ENCODE measurements at places on chromosomes 2 and 18. TPM values are rescaled to one million over a fixed set of nuclear protein-coding genes. Genes with fewer than 3 reads are reported as not detected.

- H3K4me1 ChIP-seq: no peaks in the 10 kb centered on the region
- no peak for DNase-seq
- no peaks in the 10 kb centered on the region for H3K27me3 ChIP-seq
- H3K4me3 ChIP-seq: no peak overlapping the region
- no peaks in the 10 kb centered on the region for H3K36me3 ChIP-seq
Measured at GRCh38 chr2:84057917-84058560, 401.0 kb downstream of the SUCLG1 start.

GRCh38 chr2:86295066-86295465, 42.4 kb downstream of the REEP1 start:
- H3K4me3 ChIP-seq: no peak overlapping the region
- H3K27ac ChIP-seq: peak overlapping the region; percentile 65
- peaks cover 15% of the 10 kb centered on the region for H3K4me1 ChIP-seq
- DNase-seq: peak; percentile 86
- H3K36me3 ChIP-seq: no peaks in the 10 kb centered on the region
- no peaks in the 10 kb centered on the region for H3K27me3 ChIP-seq

DNA sequence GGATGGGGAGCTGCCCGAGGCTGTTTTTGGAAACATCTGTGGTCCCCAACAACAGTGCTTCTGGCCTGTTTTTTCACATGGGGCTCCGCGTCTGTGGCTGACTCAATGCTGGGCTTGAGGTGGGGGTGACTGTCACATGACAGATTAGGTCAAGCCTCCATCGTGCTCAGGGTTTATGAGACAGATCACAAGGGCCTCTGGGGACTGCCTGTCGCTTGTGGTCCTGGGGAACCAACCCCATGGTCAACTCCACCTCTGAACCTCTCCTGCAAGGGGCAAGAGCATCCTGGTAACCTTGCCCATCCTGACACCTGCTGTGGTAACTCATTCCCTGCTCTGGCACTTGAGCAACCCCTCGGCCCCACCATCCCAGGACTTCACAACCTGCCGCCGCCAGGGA, 47.6 kb upstream of the SH3RF3 start:
- no peak overlapping the region for H3K27ac ChIP-seq
- H3K36me3 ChIP-seq: no peaks in the 10 kb centered on the region
- no peaks in the 10 kb centered on the region for H3K27me3 ChIP-seq
- H3K4me1 ChIP-seq: no peaks in the 10 kb centered on the region
- H3K4me3 ChIP-seq: no peak overlapping the region
- no peak for DNase-seq

DNA sequence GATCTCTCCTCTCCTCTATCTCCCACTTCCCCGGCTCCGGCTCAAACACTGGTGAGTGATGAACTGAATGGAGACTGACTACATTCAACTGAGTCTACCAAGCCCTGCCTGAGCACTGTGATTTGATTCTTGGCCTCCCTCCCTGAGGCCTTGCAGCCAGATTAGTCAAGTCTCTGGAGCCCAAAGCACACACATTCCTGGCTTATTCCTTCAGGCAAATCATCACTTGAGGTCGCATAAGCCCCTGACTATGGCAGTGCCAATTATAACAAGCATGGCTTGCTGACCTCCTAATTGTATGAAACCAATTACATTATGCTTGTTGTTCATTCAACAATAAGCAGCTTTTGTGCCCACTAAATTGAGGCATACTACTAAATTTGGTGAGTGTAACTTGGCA, 34.6 kb downstream of the EFEMP1 start:
- no peak for DNase-seq
- H3K4me1 ChIP-seq: no peaks in the 10 kb centered on the region
- H3K27ac ChIP-seq: no peak overlapping the region
- H3K4me3 ChIP-seq: no peak overlapping the region

- no peaks in the 10 kb centered on the region for H3K36me3 ChIP-seq
- H3K4me1 ChIP-seq: no peaks in the 10 kb centered on the region
- DNase-seq: no peak
- no peak overlapping the region for H3K4me3 ChIP-seq
Measured at GRCh38 chr2:33433279-33434235, 42.9 kb upstream of the RASGRP3 start.

DNA sequence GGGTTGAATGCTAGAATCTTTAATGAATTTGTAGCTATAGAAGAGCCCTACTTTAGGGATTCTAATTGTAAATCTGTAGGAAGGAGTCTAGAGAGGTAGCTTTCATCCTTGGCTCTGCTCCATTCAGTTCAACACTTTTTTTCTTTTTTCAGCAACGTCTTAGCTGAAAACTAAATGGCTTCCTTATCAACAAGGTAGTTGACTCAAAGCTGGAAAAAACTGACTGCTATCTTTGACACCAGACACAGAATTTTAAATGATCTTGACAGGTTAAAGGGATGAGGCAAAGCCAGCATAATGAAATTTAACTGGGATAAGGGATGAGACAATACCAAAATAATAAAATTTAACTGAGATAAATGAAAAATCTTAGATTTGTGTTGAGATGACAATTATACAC, 54.9 kb downstream of the TMEFF2 start:
- H3K4me3 ChIP-seq: no peak overlapping the region
- no peak for DNase-seq
- H3K27ac ChIP-seq: no peak overlapping the region
- no peaks in the 10 kb centered on the region for H3K4me1 ChIP-seq

DNA sequence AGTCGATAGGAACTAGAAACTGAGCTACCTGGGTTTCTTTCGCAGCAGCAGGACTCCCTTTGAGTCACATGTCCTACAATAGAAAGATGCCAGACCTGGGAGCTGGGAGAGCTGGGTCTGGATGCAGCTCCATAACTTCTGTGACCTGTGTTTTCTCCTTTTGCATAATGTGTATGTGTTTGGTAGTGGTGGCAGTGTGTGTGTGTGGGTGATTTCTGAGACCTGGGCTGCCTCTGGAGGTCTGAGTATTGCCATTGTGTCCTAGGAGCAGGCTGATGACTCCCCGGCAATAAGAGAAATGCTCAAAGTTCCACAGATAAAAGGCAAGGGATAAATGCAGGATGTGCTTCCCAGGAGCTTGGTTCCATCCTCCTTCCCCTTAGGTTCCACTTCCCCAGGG, 6.4 kb downstream of the WNT10A start:
- no peak overlapping the region for H3K4me3 ChIP-seq
- H3K36me3 ChIP-seq: no peaks in the 10 kb centered on the region
- H3K27ac ChIP-seq: no peak overlapping the region
- peaks cover 6% of the 10 kb centered on the region for H3K4me1 ChIP-seq
- peaks cover 77% of the 10 kb centered on the region for H3K27me3 ChIP-seq

- H3K36me3 ChIP-seq: no peaks in the 10 kb centered on the region
- H3K27me3 ChIP-seq: no peaks in the 10 kb centered on the region
- DNase-seq: no peak
- H3K4me1 ChIP-seq: no peaks in the 10 kb centered on the region
Measured at GRCh38 chr18:39389800-39390379, 1824.3 kb upstream of the CELF4 start.

DNA sequence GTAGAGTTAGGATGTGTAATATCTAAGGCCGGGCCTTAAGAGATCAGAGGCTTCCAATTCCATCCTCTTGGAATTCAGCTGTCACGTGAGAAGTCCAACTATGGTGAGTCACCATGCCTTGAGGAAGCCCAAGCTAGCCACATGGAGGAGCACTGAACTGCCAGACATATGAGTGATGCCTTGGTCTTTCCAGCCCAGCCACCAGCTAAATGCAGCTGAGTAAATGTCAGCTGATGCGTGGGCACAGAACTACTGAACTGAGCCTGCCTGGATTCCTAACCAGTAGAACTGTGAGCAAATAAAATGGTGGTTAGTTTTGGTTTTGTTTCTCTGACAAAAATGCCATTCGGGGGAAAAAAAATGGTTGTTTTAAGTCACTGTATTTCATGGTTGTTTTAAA, 153.7 kb upstream of the SERTAD2 start:
- DNase-seq: no peak
- no peaks in the 10 kb centered on the region for H3K36me3 ChIP-seq
- no peaks in the 10 kb centered on the region for H3K4me1 ChIP-seq
- H3K27ac ChIP-seq: no peak overlapping the region

DNA sequence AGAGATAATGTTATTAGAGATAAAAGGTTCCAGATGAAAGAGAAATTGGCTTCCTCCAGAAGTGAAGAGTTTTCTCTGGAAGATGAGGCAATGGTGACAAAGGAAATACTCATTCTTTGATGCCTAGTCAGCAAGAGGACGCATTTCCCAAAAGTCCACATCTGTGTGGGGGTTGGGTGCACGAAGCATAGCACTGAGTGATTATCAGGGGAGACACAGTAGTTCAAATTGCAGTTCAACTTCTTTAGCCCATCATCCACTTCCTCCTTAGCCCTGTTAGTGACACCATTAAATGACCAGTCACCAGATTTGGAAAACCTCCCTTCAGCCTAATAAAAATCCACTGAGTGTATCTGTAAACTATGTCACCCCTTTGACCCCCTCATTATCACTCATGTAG, 80.9 kb upstream of the PHLPP1 start:
- H3K27ac ChIP-seq: no peak overlapping the region
- H3K4me3 ChIP-seq: no peak overlapping the region
- no peak for DNase-seq
- no peaks in the 10 kb centered on the region for H3K27me3 ChIP-seq
- H3K36me3 ChIP-seq: no peaks in the 10 kb centered on the region

GYPC gene
- polyA plus RNA-seq: 26.7 TPM

GRCh38 chr2:46431481-46432235, 47.7 kb upstream of the TMEM247 start:
- H3K36me3 ChIP-seq: no peaks in the 10 kb centered on the region
- DNase-seq: no peak
- no peak overlapping the region for H3K27ac ChIP-seq
- no peak overlapping the region for H3K4me3 ChIP-seq
- no peaks in the 10 kb centered on the region for H3K4me1 ChIP-seq

DNA sequence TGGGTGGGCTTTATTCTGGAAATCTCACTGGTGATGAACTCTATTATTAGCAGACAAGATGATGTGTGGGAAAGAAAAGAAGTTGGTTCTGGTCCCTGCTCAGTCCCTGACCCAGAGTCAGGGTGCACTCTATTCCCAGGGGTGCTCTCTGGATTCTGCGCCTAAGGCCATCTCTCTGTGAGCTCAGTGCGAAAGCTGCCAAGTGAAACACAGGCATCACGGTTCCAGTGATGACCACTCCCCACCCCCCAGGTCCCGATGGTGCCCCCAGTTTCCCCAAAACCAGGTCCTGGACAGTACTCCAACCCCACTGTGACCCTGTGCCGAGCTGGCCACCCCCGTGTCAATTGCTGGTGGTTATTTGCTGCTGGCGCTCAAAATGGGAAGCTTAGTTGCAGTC, 30.1 kb downstream of the RHOB start:
- H3K4me1 ChIP-seq: no peaks in the 10 kb centered on the region
- DNase-seq: no peak
- no peaks in the 10 kb centered on the region for H3K27me3 ChIP-seq
- no peak overlapping the region for H3K27ac ChIP-seq

RHBDD1 gene
- polyA plus RNA-seq: 23.3 TPM

DNA sequence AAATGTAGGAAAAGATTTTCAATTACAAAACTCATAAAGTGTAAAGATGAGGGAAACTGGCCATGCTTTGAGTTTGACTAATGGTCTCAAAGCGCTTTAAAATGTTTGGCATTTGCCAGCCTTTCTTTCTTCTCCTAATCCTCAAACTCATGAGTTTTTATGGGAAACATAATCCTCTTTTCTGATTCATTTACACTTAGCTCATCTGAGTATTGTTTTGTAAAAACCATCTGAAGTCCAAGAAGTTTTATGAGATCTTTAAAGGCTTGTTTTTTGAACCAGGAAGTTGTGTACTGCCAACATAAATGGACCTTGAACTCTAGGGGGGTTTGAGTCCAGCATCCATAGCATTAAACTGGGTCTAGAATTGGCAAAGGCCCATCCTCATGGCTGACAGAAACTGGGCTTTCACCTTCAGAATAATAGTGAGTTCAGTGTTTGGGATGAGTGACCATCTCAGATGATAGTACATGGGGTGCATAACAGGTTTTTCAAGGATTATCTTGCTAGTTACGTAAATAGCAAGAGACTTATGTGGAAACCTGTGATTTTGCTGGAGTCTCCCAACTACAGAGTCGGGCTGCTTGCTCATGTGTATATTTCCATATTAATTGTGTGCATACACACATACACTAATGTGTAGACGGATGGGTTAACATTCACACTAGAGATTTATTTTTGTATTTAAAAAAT, 3.8 kb upstream of the LTBP1 start:
- H3K27me3 ChIP-seq: peaks cover under 1% of the 10 kb centered on the region
- no peak for DNase-seq
- no peak overlapping the region for H3K27ac ChIP-seq
- H3K4me3 ChIP-seq: no peak overlapping the region
- no peaks in the 10 kb centered on the region for H3K36me3 ChIP-seq

LOXL3 gene
- 3.6 TPM for polyA plus RNA-seq

- no peak for DNase-seq
- no peaks in the 10 kb centered on the region for H3K36me3 ChIP-seq
- no peak overlapping the region for H3K4me3 ChIP-seq
- no peak overlapping the region for H3K27ac ChIP-seq
Measured at GRCh38 chr2:126934809-126935208, 36.1 kb downstream of the TEX51 start.

- peaks cover 11% of the 10 kb centered on the region for H3K36me3 ChIP-seq
- no peaks in the 10 kb centered on the region for H3K4me1 ChIP-seq
- no peaks in the 10 kb centered on the region for H3K27me3 ChIP-seq
- no peak overlapping the region for H3K4me3 ChIP-seq
- no peak overlapping the region for H3K27ac ChIP-seq
Measured at GRCh38 chr2:171763602-171764001, 76.3 kb downstream of the DYNC1I2 start.

Data from large intestine (tissue), 12 donors.